ENCODE measurements at places on chromosomes 13 and 19.
A peak's percentile ranks its signal among the peaks of the same experiment; 100 is the strongest.

DNA sequence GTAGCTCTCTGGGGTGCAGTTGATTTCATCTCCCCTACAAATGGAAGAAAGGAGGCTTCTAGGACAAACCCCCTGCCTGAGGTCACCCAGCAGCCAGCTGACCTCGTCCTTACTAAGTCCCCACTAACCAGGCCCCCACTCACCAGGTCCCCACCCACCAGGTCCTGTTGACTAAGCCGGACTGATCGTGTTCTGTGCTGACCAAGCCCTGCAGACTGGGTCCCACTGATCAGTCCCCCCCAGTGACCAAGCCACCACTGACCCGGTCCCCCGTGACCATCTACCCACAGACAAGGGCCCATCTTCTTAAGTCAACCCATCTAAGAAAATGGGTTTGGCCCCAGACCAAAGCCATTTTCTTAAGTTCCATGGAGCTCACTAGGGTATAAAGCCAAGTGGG, 36.8 kb upstream of the TPM4 start:
- peaks cover 11% of the 10 kb centered on the region for H3K4me1 ChIP-seq
- H3K27me3 ChIP-seq, result peaks cover 19% of the 10 kb centered on the region
- no peak overlapping the region for H3K27ac ChIP-seq
- no peak overlapping the region for H3K4me3 ChIP-seq
- H3K36me3 ChIP-seq, result no peaks in the 10 kb centered on the region

- no peaks in the 10 kb centered on the region for H3K36me3 ChIP-seq
- H3K27ac ChIP-seq, result peak overlapping the region; percentile 99
- peak overlapping the region; percentile 99 for H3K4me3 ChIP-seq
Measured at GRCh38 chr19:8004723-8005513, 523 bp downstream of the ELAVL1 start.

- no peak overlapping the region for H3K27ac ChIP-seq
- no peaks in the 10 kb centered on the region for H3K36me3 ChIP-seq
- no peaks in the 10 kb centered on the region for H3K27me3 ChIP-seq
- no peak for DNase-seq
- peaks cover 3% of the 10 kb centered on the region for H3K4me1 ChIP-seq
Measured at GRCh38 chr13:30705680-30706079, 29.7 kb upstream of the ALOX5AP start.

GRCh38 chr13:110403721-110404120, 96.6 kb downstream of the COL4A2 start:
- no peak overlapping the region for H3K27ac ChIP-seq
- H3K4me1 ChIP-seq, result peaks cover 43% of the 10 kb centered on the region
- peaks cover 13% of the 10 kb centered on the region for H3K36me3 ChIP-seq

DNA sequence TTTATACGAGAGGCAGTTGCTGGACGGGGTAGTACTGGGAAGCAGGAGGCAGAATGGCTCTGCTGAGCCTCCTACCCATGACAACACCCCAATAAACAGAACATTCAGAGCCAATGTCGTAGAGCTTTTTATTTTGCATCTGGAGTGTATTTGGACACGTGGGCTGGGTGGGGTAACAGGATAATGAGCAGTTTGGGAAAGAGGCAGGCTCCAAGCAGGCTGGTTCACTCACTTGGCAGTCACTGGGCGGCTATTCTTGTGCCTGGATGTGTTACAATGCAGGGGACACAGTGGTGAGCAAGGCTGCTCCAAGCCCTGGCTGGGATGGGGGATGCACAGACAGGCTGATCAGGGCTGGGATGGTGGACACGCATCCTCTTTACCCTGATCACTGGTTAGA, 9.5 kb downstream of the ACTMAP start:
- peak overlapping the region; percentile 64 for H3K27ac ChIP-seq
- no peaks in the 10 kb centered on the region for H3K27me3 ChIP-seq
- H3K4me3 ChIP-seq, result no peak overlapping the region
- DNase-seq, result no peak

GRCh38 chr13:98524391-98524790, 52.5 kb downstream of the STK24 start:
- H3K27ac ChIP-seq, result no peak overlapping the region
- H3K27me3 ChIP-seq, result no peaks in the 10 kb centered on the region
- DNase-seq, result no peak
- no peak overlapping the region for H3K4me3 ChIP-seq

DNA sequence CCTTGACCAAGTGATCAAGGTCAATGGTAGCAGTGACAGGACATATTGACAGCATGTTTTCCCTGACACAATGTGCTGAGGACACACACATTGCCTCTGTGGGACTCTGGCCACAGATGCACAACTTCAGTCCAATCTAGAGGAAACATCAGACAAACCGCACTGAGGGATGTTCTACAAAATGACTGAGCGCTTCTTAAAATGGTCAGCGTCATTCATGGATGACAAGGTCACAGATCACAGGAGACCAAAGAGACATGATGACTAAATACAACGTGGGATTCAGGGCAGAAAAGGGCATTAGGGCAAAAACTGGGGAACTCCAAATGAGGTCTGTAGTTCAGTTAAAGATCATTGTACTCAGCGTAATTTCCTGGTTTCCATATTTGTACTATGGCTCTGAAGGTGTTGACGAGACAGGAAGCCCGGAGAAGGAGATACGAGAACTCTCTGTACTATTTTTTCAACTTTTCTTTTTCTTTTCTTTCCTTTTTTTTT, 20.6 kb downstream of the PBX4 start:
- no peak overlapping the region for H3K4me3 ChIP-seq
- H3K27me3 ChIP-seq, result no peaks in the 10 kb centered on the region
- H3K4me1 ChIP-seq, result peaks cover 6% of the 10 kb centered on the region
- DNase-seq, result no peak

DNA sequence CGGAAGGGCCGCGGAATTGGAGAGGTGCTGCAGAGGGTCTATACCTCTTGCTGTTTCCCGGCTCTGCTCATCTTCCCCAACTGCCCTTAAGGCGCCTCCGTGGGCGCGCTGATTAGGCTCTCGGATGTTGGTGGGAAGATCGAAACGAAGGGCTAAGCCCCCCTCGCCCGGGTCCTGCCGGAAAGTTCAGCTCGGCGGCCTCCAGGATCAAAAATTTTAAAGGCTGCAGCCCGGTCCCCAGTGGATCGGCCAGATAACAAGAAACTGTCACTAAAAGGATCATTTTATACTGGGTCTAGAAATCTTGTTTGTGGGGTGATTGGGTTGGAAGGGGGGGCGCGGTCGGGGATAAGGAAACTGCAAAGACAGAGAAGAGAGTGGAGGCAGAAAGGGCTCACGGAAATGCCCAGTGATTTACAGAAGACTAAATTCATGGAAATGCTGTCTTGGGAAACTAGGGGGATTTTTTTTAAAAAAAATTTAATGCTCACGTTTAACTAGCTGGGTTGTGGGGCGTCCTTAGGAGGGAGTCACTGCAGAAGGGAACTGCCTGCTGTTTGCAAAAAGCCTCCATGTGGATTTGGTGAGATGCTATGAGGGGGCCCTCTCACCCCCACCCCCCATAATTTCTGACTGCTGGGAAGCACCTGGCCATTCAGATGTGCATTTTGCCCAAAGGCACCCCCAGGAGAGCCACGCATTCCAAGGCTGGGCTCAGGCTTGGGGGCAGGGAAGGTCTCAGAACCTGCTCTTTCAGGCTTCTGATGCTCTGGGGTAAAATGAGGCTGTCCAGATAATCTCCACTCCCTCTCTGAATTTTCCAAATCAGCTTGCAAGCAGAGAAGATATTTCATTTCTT, 7.7 kb downstream of the CDX2 start:
- H3K27ac ChIP-seq, result no peak overlapping the region
- no peaks in the 10 kb centered on the region for H3K36me3 ChIP-seq
- peaks cover 92% of the 10 kb centered on the region for H3K27me3 ChIP-seq
- peak overlapping the region; percentile 17 for H3K4me3 ChIP-seq
- H3K4me1 ChIP-seq, result peaks cover 27% of the 10 kb centered on the region

- H3K27ac ChIP-seq, result no peak overlapping the region
- H3K4me3 ChIP-seq, result no peak overlapping the region
Measured at GRCh38 chr13:26300140-26300539, 46.2 kb downstream of the CDK8 start.

DNA sequence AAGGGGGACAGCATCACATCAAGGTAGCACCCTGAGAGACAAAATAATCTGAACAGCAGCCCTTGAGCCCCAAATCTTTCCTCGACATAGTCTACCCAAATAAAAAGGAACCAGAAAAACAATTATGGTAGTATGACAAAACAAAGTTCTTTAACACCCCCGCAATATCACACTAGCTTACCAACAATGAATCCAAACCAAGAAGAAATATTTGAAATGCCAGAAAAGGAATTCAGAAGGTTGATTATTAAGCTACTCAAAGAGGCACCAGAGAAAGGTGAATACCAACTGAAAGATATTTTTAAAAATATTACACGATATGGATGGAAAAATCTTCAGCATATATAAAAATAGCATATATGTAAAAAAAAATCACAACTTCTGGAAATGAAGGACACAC, 252.9 kb upstream of the SLITRK6 start:
- DNase-seq, result no peak
- peaks cover 3% of the 10 kb centered on the region for H3K27me3 ChIP-seq
- H3K4me1 ChIP-seq, result peaks cover 5% of the 10 kb centered on the region
- no peak overlapping the region for H3K27ac ChIP-seq
- H3K36me3 ChIP-seq, result peaks cover 2% of the 10 kb centered on the region

DNA sequence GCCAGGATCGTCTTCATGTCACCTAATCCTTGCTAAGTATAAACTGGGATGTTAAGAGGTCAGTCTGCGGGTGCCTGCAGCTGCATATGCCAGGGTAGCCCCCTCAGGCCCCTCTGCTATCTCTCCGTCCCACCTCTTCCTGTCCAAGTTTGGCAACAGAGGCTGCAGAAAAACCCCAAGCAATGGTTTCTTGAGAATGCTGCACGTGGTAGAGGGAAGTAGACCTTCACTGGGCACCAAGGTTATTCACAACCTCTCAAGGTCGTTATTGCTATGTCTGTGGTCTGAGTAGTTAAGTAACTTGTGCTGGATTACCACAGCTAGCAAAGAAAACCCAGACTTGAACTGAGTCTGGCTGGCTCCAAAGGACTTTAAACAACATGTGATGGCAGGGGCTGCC, 77.9 kb upstream of the XPO4 start:
- no peaks in the 10 kb centered on the region for H3K27me3 ChIP-seq
- DNase-seq, result no peak
- H3K36me3 ChIP-seq, result peaks cover 43% of the 10 kb centered on the region
- no peaks in the 10 kb centered on the region for H3K4me1 ChIP-seq
- H3K27ac ChIP-seq, result no peak overlapping the region

GRCh38 chr19:35362261-35363000, 4.2 kb downstream of the FFAR3 start:
- H3K4me3 ChIP-seq, result no peak overlapping the region
- no peak overlapping the region for H3K27ac ChIP-seq
- H3K27me3 ChIP-seq, result peaks cover 13% of the 10 kb centered on the region
- no peaks in the 10 kb centered on the region for H3K36me3 ChIP-seq
- no peak for DNase-seq

- H3K4me1 ChIP-seq, result peaks cover 3% of the 10 kb centered on the region
- H3K27me3 ChIP-seq, result no peaks in the 10 kb centered on the region
- peak overlapping the region; percentile 47 for H3K27ac ChIP-seq
- H3K4me3 ChIP-seq, result no peak overlapping the region
- H3K36me3 ChIP-seq, result peaks cover 20% of the 10 kb centered on the region
- DNase-seq, result no peak
Measured at GRCh38 chr19:16527334-16527935, 14.8 kb downstream of the CHERP start.

DNA sequence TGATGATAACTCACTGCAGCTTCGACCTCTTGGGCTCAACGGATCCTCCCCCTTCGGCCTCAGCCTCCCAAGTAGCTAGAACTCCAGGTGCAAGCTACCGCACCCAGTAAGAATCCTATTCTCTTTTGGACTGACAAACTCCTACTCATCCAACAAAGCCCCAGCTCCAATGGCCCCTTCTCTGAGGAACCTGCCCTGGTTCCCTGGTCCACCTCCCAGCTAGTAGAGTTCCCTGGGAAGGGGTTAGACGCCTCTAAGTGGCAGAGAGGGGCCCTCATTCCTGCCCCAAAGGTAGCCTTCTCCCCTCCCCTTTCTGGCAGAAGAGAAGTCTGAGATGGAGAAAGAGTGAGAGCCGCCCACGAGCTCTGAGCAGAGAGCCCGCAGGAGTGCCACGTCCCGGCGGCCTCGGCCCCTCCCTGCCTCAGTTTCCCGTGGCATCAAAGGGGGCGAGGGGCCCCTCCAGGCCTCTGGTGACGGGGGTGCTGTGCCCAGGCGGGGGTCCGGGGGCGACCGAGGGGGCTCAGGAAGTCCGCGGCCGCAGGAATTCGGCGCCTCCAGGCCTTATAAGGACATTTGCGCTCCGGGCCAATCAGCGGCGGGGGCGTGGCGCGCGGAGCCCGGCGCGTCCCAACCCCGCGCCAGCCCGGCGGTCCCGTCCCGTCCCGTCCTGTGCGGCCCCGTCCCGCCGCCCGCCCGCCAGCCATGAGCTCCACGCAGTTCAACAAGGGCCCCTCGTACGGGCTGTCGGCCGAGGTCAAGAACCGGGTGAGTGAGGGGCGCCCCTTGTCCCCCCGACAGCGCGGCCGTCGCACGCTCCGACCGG, at the start of gene CNN2:
CNN2 (plus strand) TSS at position 649 of the 823 bp plus-strand sequence; CDS start at position 703, 54 bp downstream.
- peaks cover 6% of the 10 kb centered on the region for H3K36me3 ChIP-seq
- peak within 1 kb of the TSS; percentile 98 for H3K27ac ChIP-seq
- peak within 1 kb of the TSS; percentile 96 for H3K4me3 ChIP-seq
- peaks cover 21% of the 10 kb centered on the region for H3K4me1 ChIP-seq

- no peaks in the 10 kb centered on the region for H3K36me3 ChIP-seq
- DNase-seq, result no peak
- H3K27ac ChIP-seq, result no peak overlapping the region
- peaks cover 4% of the 10 kb centered on the region for H3K27me3 ChIP-seq
- no peaks in the 10 kb centered on the region for H3K4me1 ChIP-seq
- H3K4me3 ChIP-seq, result no peak overlapping the region
Measured at GRCh38 chr19:28556371-28556770, 656.6 kb downstream of the UQCRFS1 start.

GRCh38 chr13:112207129-112207528, 140.2 kb downstream of the SOX1 start:
- H3K4me1 ChIP-seq, result no peaks in the 10 kb centered on the region
- H3K4me3 ChIP-seq, result no peak overlapping the region
- H3K27me3 ChIP-seq, result peaks cover 90% of the 10 kb centered on the region
- DNase-seq, result no peak

DNA sequence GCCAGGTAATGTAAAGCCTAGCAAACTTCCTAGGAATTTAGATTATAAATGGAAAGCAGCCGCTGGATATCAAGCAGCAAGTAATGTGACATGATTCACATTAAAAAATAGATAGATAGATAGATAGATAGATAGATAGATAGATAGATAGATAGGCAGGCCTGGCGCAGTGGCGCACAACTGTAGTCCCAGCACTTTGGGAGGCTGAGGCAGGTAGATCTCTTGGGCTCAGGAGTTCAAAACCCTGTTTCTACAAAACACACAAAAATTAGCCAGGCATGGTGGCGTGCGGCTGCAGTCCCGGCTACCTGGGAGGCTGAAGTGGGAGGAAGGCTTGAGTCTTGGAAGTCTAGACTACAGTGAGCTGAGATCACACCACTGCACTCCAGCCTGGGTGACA, 236.9 kb downstream of the SLITRK6 start:
- no peaks in the 10 kb centered on the region for H3K27me3 ChIP-seq
- H3K4me3 ChIP-seq, result no peak overlapping the region
- no peaks in the 10 kb centered on the region for H3K36me3 ChIP-seq

All from mesothelial cell of epicardium (in vitro differentiated cells).